Upper lobe of left lung (tissue), 6 donors: ENCODE measurements at places on chromosomes 16 and 17. TPM values are rescaled to one million over a fixed set of nuclear protein-coding genes. Genes with fewer than 3 reads are reported as not detected.

The TEKT1 gene
- total RNA-seq: 25.6 TPM

GRCh38 chr16:19071811-19072777 lies 4.7 kb downstream of the COQ7 start:
- H3K36me3 ChIP-seq: peaks cover 47% of the 10 kb centered on the region
- no peak for DNase-seq
- no peak overlapping the region for H3K27ac ChIP-seq
- H3K27me3 ChIP-seq: no peaks in the 10 kb centered on the region
- H3K4me1 ChIP-seq: peaks cover 10% of the 10 kb centered on the region

The TMC5 gene
- 49.3 TPM for total RNA-seq

- H3K4me1 ChIP-seq: no peaks in the 10 kb centered on the region
- no peaks in the 10 kb centered on the region for H3K27me3 ChIP-seq
- H3K27ac ChIP-seq: no peak overlapping the region
Measured at GRCh38 chr16:1123525-1124230, 27.6 kb upstream of the C1QTNF8 start.

DNA sequence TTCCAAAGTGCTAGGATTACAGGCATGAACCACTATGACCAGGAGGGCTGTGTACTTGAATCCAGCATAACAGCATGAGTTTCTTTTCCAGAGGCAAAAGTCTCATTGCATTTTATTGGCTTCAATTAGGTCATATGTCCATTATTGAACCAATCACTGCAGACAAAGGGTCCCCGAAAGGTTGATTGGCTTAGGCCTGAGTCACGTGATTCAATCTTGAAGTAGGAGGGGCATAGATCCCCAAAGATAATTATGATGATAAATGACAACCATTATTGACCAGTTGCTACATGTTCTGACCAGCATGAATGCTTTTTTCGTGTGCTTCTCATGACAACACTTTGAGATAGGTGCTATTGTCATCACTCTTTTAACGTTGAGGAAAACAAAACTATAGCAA lies 25.3 kb downstream of the CACNG3 start:
- no peaks in the 10 kb centered on the region for H3K4me1 ChIP-seq
- H3K36me3 ChIP-seq: no peaks in the 10 kb centered on the region
- H3K27ac ChIP-seq: no peak overlapping the region
- no peak for DNase-seq

- H3K27ac ChIP-seq: peak overlapping the region; percentile 76
- H3K36me3 ChIP-seq: peaks cover 29% of the 10 kb centered on the region
- H3K4me3 ChIP-seq: no peak overlapping the region
- H3K27me3 ChIP-seq: no peaks in the 10 kb centered on the region
- no peak for DNase-seq
Measured at GRCh38 chr16:28149011-28149888, 62.5 kb downstream of the XPO6 start.

GRCh38 chr17:40064971-40065768 lies 2.4 kb downstream of the THRA start:
- H3K4me1 ChIP-seq: peaks cover 65% of the 10 kb centered on the region
- H3K36me3 ChIP-seq: no peaks in the 10 kb centered on the region
- H3K27ac ChIP-seq: peak overlapping the region; percentile 95
- no peak overlapping the region for H3K4me3 ChIP-seq

The CIBAR2 gene
- 7.6 TPM for total RNA-seq

The KRT39 gene
- total RNA-seq: not detected

- DNase-seq: no peak
- no peaks in the 10 kb centered on the region for H3K36me3 ChIP-seq
- peaks cover 25% of the 10 kb centered on the region for H3K4me1 ChIP-seq
- H3K4me3 ChIP-seq: peak overlapping the region; percentile 33
- peak overlapping the region; percentile 95 for H3K27ac ChIP-seq
- H3K27me3 ChIP-seq: no peaks in the 10 kb centered on the region
Measured at GRCh38 chr17:58330538-58330996, 2.0 kb upstream of the TSPOAP1 start.

DNA sequence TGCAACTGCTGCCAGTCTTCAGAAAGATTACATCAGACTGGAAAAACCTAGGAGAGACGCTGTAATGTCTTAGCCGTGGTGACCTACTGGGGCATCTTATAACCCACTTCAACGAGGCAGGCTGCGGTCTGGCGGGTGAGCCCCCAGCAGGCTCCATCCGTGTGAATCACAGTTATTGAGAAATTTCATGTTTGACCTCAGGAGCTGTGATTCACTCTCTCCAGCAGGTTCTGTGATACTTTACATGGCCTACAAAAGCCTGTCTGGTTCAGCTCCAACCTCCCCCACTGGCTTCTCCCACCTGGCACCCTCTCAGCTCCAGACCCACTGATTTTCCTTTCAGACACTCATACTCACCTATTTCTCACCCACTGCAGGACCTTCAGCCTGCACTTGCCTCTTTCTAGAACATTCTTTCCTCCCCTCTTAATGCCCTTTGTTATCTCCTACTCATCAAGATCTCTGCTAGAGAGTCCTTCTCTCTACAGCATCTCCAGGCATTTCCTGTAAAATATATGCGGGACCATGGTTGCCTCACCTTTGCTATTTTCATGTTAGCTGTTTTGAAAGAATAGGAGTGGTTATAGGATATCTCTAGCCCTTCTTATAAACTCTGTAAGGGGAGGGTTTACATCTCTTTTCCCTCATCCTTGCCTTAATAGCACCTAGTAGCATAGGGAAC lies 227.9 kb downstream of the MAF start:
- H3K27ac ChIP-seq: no peak overlapping the region
- DNase-seq: peak; percentile 42
- no peak overlapping the region for H3K4me3 ChIP-seq
- H3K27me3 ChIP-seq: no peaks in the 10 kb centered on the region
- H3K36me3 ChIP-seq: no peaks in the 10 kb centered on the region
- H3K4me1 ChIP-seq: no peaks in the 10 kb centered on the region

DNA sequence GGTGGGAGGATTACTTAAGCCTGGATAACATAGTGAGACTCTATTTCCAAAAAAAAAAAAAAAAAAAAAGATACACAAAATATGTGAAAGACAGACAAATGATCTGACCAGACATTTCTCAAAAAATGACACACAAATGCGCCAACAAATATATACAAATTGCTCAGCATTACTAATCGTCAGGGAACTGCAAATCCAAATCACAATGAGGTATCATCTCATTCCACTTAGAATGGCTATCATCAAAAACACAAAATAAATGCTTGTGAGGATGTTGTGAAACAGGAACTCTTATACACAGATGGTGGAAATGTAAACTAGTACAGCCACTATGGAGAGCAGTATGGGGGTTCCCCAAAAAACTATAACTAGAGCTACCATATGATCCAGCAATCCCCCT lies 62.4 kb downstream of the STX8 start:
- DNase-seq: no peak
- H3K27ac ChIP-seq: no peak overlapping the region
- H3K36me3 ChIP-seq: no peaks in the 10 kb centered on the region
- H3K27me3 ChIP-seq: no peaks in the 10 kb centered on the region
- no peaks in the 10 kb centered on the region for H3K4me1 ChIP-seq
- no peak overlapping the region for H3K4me3 ChIP-seq

The SLC25A10 gene
- total RNA-seq: 10.5 TPM

DNA sequence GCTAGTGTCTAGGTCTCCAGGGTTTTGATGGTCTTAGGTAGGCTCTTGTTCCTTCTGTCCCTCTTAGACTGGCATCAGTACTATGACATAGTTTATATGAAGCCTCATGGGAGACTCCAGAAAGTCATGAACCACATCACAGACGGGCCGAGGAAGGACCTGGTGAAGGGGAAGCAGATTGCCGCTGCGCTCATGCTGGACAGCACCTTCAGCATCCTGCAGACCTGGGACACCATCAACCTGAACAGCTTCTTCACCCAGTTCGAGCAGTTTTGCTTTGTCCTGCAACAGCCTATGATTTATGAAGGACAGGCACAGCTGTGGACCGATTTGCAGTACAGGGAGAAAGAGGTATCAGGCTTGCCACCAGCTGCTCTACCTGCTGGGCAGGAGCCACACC lies 34.0 kb downstream of the RNF213 start:
- no peak overlapping the region for H3K4me3 ChIP-seq
- no peak for DNase-seq
- peaks cover 93% of the 10 kb centered on the region for H3K36me3 ChIP-seq
- H3K27me3 ChIP-seq: no peaks in the 10 kb centered on the region
- H3K4me1 ChIP-seq: no peaks in the 10 kb centered on the region

DNA sequence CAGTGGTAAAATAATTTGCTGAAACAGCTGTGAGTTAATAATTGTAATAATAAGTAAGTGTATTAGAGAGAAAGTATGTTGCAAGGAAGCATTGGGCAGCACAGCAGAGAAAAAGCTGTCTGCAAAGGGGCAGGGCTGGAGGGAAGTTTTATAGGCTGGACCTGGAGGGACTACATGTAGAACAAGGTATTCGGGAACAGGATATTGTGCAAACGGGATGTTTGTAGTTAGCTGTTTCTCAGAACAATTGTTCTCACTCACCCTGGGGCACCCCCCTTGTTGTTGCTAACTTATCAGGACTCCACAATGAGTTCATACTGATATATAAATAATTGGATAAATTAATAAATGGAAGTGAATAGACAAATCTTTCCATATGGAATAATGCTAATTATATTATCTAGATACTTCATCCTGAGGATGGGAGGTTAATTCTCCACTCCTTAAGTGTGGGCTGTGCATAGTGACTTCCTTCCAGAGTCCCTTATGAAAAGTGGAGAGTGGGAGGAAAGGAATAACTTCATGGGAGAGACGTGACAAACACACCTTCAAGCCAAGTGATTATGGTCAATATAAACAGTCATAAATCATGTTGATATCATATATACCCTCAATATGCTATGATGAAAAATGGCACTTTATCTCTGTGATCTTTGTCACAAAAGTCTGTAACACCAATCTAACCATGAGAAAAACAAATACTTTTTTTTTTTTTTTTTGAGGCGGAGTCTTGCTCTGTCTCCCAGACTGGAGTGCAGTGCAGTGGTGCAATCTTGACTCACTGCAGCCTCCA lies 85.4 kb downstream of the PPM1E start:
- no peak overlapping the region for H3K4me3 ChIP-seq
- no peaks in the 10 kb centered on the region for H3K27me3 ChIP-seq
- no peak overlapping the region for H3K27ac ChIP-seq
- no peaks in the 10 kb centered on the region for H3K4me1 ChIP-seq

- peaks cover 3% of the 10 kb centered on the region for H3K4me1 ChIP-seq
- H3K27ac ChIP-seq: peak overlapping the region; percentile 82
- H3K36me3 ChIP-seq: no peaks in the 10 kb centered on the region
- H3K4me3 ChIP-seq: no peak overlapping the region
- peak; percentile 64 for DNase-seq
- H3K27me3 ChIP-seq: no peaks in the 10 kb centered on the region
Measured at GRCh38 chr17:302300-302698, 50.3 kb downstream of the RPH3AL start.
